ENCODE measurements at places on chromosomes 5 and 9.
A peak's percentile ranks its signal among the peaks of the same experiment; 100 is the strongest.

DNA sequence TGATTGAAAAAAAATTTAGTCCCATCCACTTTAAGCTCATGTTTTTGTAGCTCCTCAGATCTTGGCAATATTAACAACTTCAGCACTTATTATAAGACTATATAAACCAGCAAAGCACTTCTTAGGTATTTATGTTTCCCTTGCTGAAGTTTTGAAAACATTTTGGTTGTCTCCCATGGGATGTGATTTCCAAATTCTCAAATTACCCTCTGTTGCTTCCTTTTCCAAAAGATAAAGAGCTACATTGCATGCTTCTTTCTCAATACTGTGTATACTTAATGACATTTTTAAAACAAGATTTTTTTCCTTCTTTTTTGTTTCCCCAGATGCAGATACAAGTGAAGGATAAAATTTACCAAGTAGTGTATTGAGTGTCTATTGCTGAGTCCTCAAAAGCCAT, 567.1 kb downstream of the CSNK1G3 start:
- no peak overlapping the region for H3K27ac ChIP-seq
- H3K4me1 ChIP-seq, result peaks cover 34% of the 10 kb centered on the region
- ATAC-seq, result no peak
- H3K36me3 ChIP-seq, result peaks cover 4% of the 10 kb centered on the region

DNA sequence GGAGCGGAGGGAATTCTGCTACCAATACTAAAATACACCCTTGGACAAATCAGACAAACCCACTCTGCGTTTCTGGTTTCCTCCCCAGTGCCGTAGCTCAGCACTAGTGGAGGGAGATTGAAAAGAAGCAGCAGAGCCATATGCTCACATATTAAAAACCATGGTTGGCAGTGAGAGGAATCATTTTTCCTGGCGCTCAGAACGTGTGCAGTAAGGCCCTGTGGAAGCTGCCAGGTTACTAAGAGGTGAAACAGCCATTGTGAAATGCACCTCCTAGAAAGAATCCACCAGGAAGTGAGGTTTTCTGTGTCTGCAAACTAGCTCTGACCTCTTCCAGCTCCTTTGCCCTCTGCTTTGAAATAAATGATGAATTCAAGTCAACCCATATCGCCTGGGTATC, 177.2 kb downstream of the ERCC6L2 start:
- peaks cover 19% of the 10 kb centered on the region for H3K27me3 ChIP-seq
- ATAC-seq, result no peak
- no peak overlapping the region for H3K4me3 ChIP-seq
- H3K27ac ChIP-seq, result no peak overlapping the region
- H3K36me3 ChIP-seq, result no peaks in the 10 kb centered on the region

DNA sequence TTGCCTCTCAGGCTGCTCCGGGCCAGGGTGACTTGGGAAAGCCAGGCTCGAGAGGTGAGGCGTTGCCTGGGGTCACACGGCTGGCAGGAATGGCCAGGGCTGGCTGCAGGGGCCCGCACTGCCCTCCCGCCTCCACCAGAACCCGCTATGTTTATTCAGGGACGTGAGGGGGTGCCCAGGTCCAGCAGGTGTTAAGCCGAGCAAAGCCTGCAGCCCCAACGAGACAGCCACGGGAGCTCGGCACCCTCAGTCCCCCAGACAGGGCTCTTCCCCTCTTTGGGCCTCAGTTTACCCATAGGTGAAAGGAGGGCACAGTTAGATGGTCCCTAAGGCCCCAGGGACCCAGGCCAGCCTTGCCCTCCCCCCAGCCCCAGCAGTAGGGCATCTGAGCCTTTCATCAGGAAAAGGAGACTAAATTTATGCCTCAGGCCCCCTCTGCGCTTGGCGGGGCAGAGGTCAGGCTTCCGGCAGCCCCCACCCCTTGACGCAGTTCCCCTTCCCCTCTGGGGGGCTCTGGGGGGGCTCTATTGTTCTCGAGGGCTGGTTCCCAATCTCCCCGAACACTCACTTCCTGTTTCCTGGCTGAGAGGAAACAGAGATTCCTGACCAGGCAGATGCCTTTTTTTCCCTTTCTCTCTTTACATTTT, 7.1 kb upstream of the EGFL7 start:
- ATAC-seq, result no peak
- no peak overlapping the region for H3K4me3 ChIP-seq
- peaks cover 91% of the 10 kb centered on the region for H3K27me3 ChIP-seq

DNA sequence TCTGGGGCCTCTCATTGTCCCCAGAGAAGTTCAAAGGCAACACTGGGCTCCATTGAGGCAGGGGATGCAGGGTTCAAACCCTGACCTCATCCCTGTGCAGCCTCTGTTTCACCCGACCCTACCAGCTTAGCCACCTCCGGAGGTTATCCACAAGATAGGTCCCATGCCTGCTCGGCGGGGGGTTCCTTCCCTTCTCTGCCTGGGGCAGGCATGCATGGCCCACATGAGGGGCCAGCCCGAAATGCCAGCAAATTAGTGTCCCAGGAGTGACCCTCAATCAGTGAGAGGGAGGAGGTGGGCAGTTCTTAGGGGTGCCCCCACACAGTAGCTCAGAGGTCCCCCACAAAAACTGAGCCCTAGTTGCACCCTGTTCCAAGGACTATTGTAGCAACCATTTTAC, 24.8 kb upstream of the FUBP3 start:
- no peak overlapping the region for H3K27ac ChIP-seq
- H3K27me3 ChIP-seq, result peaks cover 43% of the 10 kb centered on the region
- no peaks in the 10 kb centered on the region for H3K4me1 ChIP-seq
- H3K4me3 ChIP-seq, result no peak overlapping the region

DNA sequence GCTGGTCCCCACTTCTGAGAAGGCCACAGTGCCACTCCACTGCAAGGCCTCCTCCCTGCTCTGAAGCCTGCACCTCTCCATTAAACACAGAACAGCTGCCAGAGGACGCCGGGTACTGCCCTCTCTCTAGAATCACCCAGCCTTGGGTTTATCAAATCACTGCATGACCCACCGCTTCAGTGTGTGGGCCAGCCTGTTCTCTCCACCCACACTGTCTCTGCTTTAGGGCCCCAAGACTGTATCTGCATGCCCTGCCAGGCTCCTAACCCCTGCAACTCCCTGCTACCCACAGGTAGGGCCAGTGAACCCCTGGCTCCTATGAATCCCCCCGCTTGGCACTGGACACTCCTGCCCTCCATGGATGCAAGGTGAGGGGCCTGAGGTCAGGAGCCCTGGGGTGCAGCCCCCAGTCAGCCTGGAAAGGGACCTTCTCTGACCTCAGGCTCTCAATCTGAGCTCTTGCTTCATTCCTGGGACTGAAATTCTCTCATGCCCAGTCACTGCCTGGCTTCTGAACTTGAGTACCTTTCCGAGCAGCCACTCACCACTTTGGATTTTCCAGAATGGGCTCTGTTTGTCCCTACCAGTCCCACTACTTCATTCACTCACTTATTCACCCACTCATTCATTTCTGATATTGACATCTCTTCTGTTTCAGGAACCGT, 206.3 kb downstream of the GABBR2 start:
- no peak overlapping the region for H3K4me3 ChIP-seq
- ATAC-seq, result no peak
- H3K27ac ChIP-seq, result no peak overlapping the region

DNA sequence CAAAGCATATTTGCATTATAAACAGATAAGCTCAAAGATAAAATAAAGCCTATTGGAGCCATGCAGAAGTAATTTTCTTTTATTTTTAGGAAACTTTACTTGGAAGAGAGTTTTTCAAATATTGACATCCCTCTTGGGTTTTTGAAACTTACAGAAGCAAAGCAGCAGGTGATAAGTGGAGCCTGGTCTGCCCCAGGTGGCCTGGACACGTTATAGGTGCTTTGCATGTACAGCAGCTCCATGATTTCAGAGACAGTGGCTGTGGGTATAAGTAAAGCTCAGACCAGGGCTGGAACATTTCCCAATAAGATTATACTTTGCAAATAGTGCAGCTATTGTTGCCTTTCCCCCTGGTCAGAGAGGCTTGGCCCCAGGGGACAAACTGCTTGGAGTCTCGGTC, 51.5 kb downstream of the CCDC192 start:
- no peak overlapping the region for H3K27ac ChIP-seq
- H3K27me3 ChIP-seq, result no peaks in the 10 kb centered on the region
- H3K4me1 ChIP-seq, result no peaks in the 10 kb centered on the region
- no peaks in the 10 kb centered on the region for H3K36me3 ChIP-seq
- ATAC-seq, result no peak
- no peak overlapping the region for H3K4me3 ChIP-seq

DNA sequence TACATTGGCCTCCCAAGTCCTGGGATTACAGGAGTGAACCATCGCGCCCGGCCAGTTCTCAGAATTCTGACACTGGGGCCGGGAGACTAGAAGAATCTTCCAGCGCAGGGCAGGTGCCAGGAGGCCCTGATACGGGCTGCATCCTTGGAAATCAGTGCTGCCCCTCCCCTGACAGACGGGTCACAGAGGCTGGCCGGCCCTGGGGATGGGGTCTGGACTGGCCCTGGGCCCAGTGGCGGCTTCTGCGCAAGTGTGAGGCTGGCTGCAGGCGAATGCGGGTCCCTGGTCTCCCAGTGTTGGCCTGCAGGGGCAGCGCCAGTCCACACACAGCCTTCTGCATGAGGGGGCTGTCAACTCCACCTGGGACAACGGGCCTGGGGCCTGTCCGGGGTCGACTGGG, 831 bp upstream of the TBC1D9B start:
- H3K36me3 ChIP-seq, result peaks cover 14% of the 10 kb centered on the region
- H3K4me1 ChIP-seq, result peaks cover 29% of the 10 kb centered on the region
- H3K27me3 ChIP-seq, result no peaks in the 10 kb centered on the region
- H3K4me3 ChIP-seq, result peak overlapping the region; percentile 87

- H3K27ac ChIP-seq, result no peak overlapping the region
- no peaks in the 10 kb centered on the region for H3K27me3 ChIP-seq
- no peaks in the 10 kb centered on the region for H3K36me3 ChIP-seq
- H3K4me3 ChIP-seq, result no peak overlapping the region
- no peaks in the 10 kb centered on the region for H3K4me1 ChIP-seq
- ATAC-seq, result no peak
Measured at GRCh38 chr5:64462391-64462790, 43.4 kb upstream of the RGS7BP start.

- H3K4me3 ChIP-seq, result peak overlapping the region; percentile 84
- peak; percentile 67 for ATAC-seq
- H3K27me3 ChIP-seq, result peaks cover 28% of the 10 kb centered on the region
- H3K27ac ChIP-seq, result peak overlapping the region; percentile 64
- H3K4me1 ChIP-seq, result peaks cover 15% of the 10 kb centered on the region
- H3K36me3 ChIP-seq, result no peaks in the 10 kb centered on the region
Measured at GRCh38 chr5:141849415-141850243, 28.6 kb downstream of the PCDH1 start.

- peaks cover 14% of the 10 kb centered on the region for H3K36me3 ChIP-seq
- H3K27me3 ChIP-seq, result no peaks in the 10 kb centered on the region
- no peak overlapping the region for H3K4me3 ChIP-seq
- peak; percentile 83 for ATAC-seq
Measured at GRCh38 chr5:159040181-159040580, 59.5 kb downstream of the EBF1 start.

DNA sequence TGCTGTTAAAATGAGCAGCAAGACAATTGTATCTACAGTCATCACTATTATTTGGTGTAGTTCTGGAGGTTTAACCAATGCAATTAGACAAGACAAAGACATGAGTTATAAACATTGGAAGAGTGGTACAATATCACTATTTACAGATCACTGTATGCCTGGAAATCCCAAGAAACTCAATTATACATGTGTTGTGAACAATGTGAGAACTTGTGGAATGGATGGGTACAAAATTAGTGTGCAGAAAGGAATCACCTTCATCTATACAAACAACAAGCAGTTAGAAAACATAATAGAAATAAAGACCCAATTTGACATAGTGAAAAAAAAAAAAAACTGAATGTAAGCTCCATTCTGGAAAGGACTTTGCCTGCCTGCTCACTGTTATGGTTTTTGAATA, 12.4 kb upstream of the CCDC112 start:
- no peak for ATAC-seq
- no peak overlapping the region for H3K27ac ChIP-seq
- no peaks in the 10 kb centered on the region for H3K4me1 ChIP-seq
- no peaks in the 10 kb centered on the region for H3K27me3 ChIP-seq

DNA sequence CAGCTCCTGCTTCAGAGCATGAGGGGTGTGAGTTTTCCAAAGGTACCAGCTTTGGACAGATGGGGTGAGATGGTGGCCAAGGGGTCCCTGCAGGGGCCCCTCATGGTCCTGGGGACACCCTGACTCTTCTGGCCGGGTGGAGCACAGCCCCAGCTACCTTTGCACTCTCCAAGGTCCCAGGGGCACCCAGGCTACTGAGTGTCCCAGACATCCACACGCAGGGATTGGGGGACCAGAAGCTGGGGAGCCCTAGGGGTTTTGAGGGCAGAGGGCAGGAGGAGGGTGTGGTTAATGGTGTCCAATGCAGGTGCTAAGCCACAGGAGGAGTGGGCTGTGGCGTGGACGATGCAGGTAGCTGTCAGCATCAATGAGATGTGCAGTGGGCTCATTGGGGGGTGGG, 16.0 kb upstream of the CLPTM1L start:
- H3K4me3 ChIP-seq, result no peak overlapping the region
- peaks cover 23% of the 10 kb centered on the region for H3K27me3 ChIP-seq
- H3K27ac ChIP-seq, result peak overlapping the region; percentile 22
- H3K4me1 ChIP-seq, result peaks cover 31% of the 10 kb centered on the region
- ATAC-seq, result no peak
- H3K36me3 ChIP-seq, result no peaks in the 10 kb centered on the region

DNA sequence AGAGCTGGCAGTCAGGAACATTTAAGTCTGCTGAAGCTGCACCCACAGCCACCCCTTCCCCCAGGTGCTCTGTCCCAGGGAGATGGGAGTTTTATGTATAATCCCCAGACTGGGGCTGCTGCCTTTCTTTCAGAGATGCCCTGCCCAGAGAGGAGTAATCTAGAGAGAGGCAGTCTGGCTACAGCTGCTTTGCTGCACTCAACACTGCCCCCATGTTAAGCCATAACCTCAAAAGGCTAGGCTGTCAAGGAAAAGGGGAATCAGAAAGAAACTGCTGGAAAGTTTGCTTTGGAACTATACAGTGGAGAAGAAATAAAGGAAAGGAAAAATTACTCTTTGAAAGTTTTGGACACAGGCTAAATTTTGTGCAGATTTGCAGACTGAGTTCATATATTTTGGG, 127.2 kb downstream of the MACIR start:
- H3K4me1 ChIP-seq, result no peaks in the 10 kb centered on the region
- H3K27me3 ChIP-seq, result peaks cover 30% of the 10 kb centered on the region
- no peak overlapping the region for H3K4me3 ChIP-seq
- peaks cover 5% of the 10 kb centered on the region for H3K36me3 ChIP-seq
- no peak for ATAC-seq
- H3K27ac ChIP-seq, result no peak overlapping the region

All from stimulated activated memory B cell treated with anti-CD40 and anti-IgM and Interleukin-4, amounts not matched to agents 10 μg/mL and 1 μg/mL and 100 μg/mL, for 72 hours (primary cell).